ENCODE measurements at places on chromosomes 4 and X. TPM values are rescaled to one million over a fixed set of nuclear protein-coding genes. Genes with fewer than 3 reads are reported as not detected.

DNA sequence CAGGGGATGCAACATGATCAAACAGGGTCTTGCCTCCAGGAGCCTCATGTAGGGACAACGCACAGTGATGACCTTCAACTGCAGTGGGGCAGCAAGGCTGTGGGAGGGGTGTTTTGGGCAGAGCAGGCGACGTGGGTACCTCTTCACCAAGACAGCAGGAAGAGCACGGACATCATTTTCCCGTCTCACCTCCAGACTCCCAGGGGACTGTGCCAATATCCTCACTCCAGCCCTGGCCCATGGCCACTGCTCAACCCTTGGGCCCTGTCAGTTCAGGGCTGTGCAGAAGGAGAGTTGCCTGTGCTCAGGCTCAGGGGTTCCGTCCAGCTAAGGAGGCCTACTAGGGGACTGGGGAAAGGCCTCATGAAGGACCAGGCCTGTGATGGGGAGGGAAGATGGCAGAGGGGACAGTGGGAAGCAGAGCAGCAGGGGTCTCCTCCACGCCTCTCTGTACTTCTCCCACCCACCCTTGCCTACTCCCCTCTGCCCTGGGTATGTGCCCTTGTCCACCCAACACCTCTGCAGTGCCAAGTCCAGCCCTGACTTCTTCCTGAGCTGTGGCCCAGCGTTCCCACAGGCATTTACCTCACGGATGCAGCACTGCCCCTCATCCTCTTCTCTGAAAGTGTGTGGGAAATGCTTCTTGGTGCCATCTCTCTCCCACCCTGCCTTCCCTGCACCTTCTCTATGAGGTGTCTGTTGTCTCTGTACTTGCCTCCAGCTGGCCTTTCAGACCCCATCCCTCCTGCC, 1.4 kb downstream of the IL9R start:
- DNase-seq, result no peak

- no peak for DNase-seq
These were observed 274.6 kb upstream of the MAGEB2 start for GRCh38 chrX:29940750-29941149.

MORC4 gene
- total RNA-seq, result 7.4 TPM

GRCh38 chr4:147025042-147025441, 79.4 kb upstream of the TTC29 start:
- DNase-seq, result no peak

CPLX1 gene
- 6.7 TPM for total RNA-seq

DNA sequence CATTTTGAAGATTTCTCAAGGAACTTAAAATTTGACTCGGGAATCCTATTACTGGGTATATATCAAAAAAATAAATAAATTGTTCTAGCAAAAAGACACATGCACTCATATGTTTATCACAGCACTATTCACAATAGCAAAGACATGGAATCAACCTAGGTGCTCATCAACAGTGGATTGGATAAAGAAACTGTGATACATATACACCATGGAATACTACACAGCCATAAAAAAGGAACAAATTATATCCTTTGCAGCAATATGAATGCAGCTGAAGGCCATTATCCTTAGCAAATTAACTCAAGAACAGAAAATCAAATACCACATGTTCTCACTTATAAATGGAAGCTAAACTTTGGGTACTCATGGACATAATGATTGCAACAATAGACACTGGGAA, 97.4 kb downstream of the CENPC start:
- no peak for DNase-seq

PF4V1 gene
- total RNA-seq, result 0.51 TPM

CXCL13 gene
- total RNA-seq, result not detected

DNA sequence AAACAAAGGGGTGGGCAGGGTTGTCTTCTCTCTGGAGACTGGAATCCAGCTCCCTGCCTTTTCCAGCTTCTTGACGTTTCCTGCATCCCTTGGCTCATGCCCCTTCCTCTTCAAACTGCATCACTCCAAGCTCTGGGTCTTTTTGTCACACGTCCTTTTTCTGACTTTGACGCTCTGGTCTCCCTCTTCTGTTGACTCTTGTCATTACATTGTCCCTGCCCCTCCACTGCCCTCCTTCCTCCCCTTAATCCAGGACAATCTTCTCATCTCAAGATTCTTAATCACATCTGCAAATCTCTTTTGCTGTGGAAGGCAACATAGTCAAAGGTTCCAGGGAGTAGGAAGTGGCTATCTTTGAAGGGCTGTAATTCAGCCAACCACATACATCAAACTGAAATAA, 178.3 kb downstream of the TMA16 start:
- no peak for DNase-seq

- no peak for DNase-seq
These were observed 77.5 kb upstream of the SMARCA5 start for GRCh38 chr4:143435955-143436354.

DNA sequence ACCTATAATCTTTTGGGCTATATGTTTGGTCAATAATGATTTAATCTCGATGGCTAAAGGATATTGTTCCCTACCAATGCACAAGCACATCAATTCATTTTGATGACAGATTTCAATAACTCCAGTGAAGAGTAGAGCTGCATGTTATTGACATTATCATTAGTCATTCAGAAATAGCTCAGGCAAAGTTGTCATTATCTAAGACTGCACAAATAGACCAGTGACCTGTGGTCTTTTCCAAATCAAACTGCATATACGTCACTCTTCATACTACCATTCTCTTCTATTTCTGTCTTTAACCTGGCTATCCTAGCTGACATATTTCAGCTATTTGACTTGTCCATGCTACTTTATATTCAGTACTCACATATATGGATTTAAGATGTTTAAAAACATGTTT, 1050.8 kb downstream of the C4orf33 start:
- DNase-seq, result no peak

GRCh38 chr4:1753697-1754311, 32.5 kb downstream of the TACC3 start:
- no peak for DNase-seq

DNA sequence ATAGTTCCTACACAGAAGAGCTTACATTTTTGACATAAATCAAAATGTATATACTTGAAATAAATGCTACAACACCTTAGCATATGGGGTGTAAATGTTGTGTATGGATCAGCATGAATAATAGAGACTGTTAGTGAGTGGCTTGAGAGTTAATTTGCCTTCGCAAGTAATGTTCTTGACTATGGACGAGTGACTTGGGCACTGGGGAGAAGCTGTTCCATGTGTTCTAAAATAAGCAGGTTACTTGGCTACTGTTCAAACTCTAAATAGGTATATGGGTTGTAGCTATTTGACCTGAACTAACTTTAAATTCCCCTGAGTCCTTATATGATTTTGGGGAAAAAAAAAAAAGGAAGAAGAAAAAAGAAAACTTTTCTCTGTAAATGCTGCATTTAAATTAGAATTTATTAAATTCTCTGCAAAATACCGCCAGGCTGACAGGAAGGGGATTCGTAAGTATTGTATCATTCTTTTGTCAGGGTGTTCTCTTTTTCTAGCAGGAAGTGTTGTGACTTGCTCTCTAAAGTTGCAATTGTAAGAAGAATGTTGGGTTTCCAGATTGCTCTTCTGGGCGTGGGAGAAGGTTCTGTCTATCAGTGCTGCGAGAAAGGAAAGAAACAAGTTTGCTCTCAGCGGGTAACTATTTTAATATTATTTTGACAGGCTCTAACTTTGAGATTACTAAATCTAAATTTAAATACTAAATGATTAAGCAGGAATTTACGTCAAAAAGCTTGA, 32.2 kb downstream of the PLS3 start:
- DNase-seq, result no peak

ALPK1 gene
- total RNA-seq, result 1.4 TPM

GRCh38 chr4:39235696-39236095, 53.4 kb downstream of the WDR19 start:
- DNase-seq, result no peak

GRCh38 chrX:31604629-31605221, 532.9 kb upstream of the FTHL17 start:
- DNase-seq, result no peak

DNA sequence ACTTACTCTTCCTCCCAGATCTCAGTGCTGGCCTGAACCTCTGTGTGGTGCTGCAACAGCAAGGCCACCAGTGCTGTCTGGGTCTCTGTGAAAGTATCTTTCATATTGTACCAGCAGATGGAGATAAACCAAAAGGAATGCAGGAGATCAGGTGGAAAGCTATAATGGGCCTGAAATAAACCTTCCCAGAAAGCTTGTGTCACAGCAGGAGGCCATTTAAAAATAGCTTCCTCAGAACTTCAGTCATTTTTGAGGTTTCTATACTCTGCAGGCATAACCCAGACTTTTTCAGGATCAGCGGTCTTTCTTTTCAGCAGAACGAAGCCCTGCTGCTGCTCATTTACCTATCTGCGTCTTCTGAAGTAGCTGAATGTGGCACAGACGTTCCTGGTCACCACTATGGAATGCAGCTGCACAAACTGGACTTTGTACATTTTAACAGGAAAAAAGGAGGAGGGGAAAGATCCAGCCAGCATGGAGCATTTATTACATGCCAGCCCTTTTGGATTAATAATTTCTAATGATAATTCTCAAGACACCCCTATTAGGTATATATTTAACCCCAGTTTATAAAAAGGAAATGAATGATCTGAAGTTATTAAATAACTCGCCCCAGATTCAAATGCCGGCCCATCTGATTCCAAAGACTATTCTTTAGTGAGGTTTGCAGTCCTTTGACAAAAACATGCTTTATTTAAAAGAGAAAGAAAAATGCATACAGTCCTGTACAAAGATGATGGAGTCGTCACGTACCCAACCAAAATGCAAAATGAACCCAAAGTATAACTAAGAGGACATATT, 119.7 kb downstream of the NFKB1 start:
- peak; percentile 75 for DNase-seq

DNA sequence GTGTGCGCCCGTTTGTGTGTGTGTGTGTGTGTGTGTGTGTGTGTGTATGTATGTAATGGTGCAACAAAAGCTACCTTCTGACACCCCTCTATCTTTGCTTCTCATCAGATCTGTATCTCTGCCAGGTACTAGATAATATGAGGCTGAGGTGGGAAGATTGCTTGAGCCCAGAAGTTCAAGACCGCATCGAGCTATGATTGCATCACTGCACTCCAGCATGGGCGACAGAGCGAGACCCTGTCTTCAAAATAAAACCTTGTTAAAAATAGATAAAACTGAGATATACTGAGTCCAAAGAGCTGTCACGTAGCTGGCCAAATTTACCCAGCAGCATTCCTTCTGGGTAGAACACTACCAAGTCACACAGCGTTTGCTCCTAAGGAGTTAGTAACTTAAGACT, 18.4 kb downstream of the NLGN4X start:
- no peak for DNase-seq

TMEM150C gene
- total RNA-seq, result 1.8 TPM

CENPVL2 gene
- total RNA-seq, result not detected
